ENCODE measurements at places on chromosomes 16 and 17.

GRCh38 chr17:65987988-65988387, 203.9 kb downstream of the CEP112 start:
- H3K4me3 ChIP-seq = no peak overlapping the region
- H3K27me3 ChIP-seq = peaks cover 3% of the 10 kb centered on the region
- no peaks in the 10 kb centered on the region for H3K4me1 ChIP-seq
- DNase-seq = no peak
- H3K27ac ChIP-seq = no peak overlapping the region
- peaks cover 2% of the 10 kb centered on the region for H3K36me3 ChIP-seq

DNA sequence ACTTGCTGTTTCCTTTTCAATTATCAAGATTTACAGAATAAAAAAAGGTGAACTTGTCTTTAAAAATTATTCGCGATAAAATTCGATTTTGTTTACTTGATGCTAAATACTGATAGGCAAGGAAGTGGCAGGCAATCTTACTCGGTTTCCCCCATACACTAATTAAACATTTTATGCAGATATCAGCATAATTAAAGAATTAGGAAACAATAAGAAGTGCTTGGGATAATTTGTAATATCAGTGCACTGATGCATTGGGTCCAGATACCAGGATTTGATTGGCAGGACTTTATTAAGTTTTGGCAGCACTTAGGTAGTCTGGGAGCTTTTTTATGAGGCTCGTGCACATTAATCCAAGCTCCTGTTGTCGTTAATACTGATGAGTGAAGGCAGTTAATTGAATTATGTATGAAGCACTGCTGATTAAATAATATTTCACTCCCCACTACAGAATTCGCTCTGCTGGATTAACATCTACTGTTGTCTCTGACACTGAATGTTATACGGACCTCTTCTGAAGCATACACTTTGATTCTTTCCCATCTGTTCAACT, 165.6 kb downstream of the CA10 start:
- no peaks in the 10 kb centered on the region for H3K27me3 ChIP-seq
- H3K36me3 ChIP-seq = no peaks in the 10 kb centered on the region
- DNase-seq = no peak
- H3K4me1 ChIP-seq = no peaks in the 10 kb centered on the region
- no peak overlapping the region for H3K4me3 ChIP-seq

DNA sequence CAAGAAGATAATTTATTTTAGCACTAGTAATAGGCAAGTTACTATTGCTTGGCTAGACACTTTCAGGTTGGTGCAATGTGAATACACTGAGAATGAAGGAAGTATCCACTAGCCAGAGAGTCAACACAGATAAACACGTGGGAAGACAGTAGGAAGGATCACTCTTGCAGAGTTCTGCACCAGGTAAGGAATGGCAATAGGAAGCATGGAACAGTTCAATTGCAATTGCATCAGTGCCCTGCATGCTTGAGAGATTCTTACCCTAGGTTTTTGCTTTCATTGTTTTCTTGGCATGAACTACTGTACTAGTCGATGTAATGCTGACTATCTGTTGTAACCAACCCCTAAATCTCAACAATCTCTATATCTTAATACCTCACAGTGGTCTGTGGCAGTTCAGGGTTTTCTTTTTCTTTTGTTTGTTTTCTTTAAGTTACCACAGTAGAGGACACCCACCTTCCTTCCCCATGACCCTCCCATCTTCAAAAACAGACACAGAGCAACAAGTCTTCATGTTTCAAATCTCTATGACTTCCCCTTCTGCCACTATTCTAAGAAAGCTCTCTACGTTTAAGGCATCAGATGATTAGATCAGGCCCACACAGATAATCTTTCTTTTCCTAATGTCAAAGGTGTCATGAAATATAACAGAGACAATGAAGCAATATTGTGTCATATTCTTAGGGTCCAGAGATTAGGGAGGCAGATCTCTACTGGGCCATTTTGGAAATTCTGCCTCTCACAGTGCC, 18.1 kb upstream of the ABCA8 start:
- H3K36me3 ChIP-seq = no peaks in the 10 kb centered on the region
- H3K27ac ChIP-seq = no peak overlapping the region
- H3K4me3 ChIP-seq = no peak overlapping the region
- DNase-seq = no peak

DNA sequence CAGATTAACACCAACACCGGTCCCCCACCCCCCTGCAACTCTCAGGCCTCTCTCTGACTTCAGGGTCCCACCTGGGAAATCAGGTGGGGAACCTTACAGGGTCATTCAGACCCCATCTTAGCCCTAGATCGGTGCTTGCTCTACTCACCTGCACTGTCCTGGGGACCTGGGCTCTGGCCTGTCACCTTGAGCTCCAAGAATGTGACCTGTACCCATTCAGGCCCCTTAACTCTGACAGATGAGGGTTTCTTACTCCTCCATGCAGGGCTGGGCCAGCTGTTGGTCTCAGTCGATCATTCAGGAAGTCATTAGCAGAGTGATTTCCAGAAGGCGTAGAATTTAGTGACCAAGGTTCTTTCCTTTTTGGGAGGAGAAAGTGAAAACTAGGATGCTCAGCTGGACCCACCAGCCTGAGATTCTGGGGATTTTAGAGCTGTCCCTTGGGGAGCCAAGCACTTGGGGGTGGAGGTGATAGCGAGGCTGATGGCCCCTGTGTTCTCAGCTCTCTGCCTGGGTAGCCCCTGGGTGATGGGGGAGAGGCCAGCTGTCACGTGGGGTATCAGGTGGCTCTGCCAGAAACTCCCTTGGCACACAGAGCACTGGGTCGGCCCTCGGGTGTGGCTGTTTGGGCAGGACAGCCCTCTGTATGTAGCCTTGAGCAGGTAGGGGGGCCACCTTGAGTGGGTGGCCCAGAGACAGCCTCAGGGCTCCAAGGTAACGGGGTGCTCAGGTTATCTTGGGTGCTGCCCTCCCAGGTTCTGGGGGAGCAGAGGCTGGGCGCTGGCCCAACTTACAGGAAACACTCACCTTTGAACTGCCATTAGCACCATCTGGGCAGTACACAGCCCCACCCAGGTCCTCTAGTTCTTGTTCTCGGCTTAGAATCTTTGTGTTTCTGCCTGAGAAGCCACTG, 724 bp downstream of the MVP start:
- H3K4me3 ChIP-seq = peak overlapping the region; percentile 98
- DNase-seq = peak; percentile 41
- H3K27me3 ChIP-seq = no peaks in the 10 kb centered on the region
- H3K27ac ChIP-seq = peak overlapping the region; percentile 88
- H3K36me3 ChIP-seq = peaks cover 49% of the 10 kb centered on the region

- no peak for DNase-seq
- H3K4me3 ChIP-seq = no peak overlapping the region
- H3K36me3 ChIP-seq = peaks cover 21% of the 10 kb centered on the region
- H3K27ac ChIP-seq = no peak overlapping the region
- no peaks in the 10 kb centered on the region for H3K27me3 ChIP-seq
Observed at GRCh38 chr17:80719449-80719848, 174.8 kb downstream of the RPTOR start.

DNA sequence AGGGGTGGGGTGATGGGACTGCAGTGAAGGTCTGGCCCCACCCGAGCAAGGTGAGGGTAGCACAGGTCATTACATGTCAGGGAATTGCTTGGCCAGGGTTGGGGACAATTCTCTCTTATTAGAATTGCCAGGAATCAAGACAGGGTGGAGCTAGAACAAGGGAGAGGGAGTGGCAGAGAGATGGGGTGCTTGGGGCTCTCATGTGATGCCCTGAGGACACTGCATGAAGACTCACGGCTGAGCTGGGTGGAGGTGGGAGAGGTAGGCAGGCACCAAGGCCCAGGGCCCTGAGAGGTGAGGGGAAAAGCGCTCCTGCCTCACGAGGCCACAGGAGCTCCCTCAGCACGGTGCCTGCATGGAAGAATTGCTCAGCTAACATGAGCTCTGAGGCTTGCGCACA, 3.6 kb downstream of the DPEP1 start:
- H3K4me3 ChIP-seq = no peak overlapping the region
- peaks cover 3% of the 10 kb centered on the region for H3K36me3 ChIP-seq
- peak overlapping the region; percentile 84 for H3K27ac ChIP-seq
- no peak for DNase-seq

GRCh38 chr16:74030000-74030706, 266.5 kb upstream of the PSMD7 start:
- no peak overlapping the region for H3K4me3 ChIP-seq
- no peak for DNase-seq
- no peak overlapping the region for H3K27ac ChIP-seq
- H3K36me3 ChIP-seq = no peaks in the 10 kb centered on the region
- H3K27me3 ChIP-seq = peaks cover 4% of the 10 kb centered on the region

DNA sequence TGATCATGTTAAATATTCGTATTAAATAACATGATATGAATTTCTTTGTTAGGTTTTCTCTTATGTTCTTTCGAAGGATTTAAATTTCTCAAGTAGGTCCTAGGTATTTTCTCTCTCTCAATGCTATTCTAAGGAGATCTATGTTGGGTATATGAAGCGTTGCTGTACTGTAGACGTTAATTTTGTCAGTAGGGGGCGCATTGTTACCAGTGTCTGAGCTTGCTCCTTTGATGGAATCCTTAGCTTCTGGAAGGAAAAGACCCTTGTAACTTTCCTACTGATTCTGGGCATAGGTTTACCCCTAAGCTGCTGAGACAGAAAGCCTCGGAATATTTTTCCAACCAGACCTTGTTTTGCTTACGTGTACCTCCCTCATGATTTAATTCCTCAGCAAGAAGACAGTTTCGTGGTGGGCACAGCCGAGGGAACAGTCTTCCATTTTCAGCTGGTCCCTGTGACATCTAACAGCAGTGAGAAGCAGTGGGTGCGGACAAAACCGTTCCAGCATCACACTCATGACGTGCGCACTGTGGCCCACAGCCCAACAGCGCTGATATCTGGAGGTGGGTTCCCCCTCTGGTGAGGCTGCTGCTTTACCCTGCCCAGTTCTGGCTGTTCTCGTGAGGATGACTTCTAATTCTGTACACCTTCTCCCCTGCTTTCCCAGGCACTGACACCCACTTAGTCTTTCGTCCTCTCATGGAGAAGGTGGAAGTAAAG, 17.9 kb downstream of the UTP4 start:
- DNase-seq = peak; percentile 38
- no peak overlapping the region for H3K27ac ChIP-seq
- no peak overlapping the region for H3K4me3 ChIP-seq
- H3K27me3 ChIP-seq = no peaks in the 10 kb centered on the region
- no peaks in the 10 kb centered on the region for H3K4me1 ChIP-seq

DNA sequence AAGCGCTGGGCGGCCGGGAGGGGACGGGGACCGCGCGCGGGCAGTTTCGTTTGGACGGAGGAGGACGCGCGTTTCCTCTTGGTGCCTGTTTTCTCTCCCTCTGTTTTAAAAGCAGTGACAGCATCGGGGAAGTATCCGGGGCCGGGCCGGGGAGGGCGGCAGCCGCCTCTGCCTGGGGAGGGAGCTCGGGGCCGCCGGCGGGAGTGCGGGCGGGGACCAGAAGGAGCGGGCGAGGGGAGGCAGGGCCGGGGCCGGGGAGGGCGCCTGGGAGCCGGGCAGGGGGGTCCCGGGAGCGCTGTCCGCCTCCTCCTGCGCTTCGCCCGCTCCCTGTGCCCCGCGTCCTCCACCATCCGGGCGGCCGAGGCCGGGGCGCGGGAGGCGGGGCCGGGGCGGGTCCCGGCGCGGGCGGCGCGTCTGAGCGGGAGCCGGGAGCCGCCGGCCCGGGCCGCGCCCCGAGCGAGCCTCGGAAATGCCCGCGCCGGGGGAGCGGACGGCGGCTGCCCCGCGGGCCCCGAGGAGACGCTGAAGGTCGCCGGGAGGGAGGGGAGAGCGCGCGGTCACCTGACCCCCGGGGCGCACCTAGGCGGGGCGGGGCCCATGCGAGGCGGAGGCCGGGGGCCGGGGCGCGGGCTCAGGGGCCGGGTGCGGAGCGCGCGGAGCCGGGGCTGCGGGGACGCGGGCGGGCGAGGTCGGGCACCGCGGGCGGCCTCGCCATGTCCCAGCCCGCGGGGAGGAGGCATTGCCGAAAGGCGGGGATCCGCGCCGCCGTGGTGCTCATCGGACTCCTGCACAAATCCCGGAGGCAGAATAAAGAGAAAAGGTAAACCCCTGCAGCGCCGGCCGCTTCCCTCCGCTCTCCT, 57.3 kb downstream of the RAP1GAP2 start:
- peaks cover 7% of the 10 kb centered on the region for H3K36me3 ChIP-seq
- peak overlapping the region; percentile 76 for H3K4me3 ChIP-seq
- H3K4me1 ChIP-seq = peaks cover 23% of the 10 kb centered on the region
- peak; percentile 24 for DNase-seq

DNA sequence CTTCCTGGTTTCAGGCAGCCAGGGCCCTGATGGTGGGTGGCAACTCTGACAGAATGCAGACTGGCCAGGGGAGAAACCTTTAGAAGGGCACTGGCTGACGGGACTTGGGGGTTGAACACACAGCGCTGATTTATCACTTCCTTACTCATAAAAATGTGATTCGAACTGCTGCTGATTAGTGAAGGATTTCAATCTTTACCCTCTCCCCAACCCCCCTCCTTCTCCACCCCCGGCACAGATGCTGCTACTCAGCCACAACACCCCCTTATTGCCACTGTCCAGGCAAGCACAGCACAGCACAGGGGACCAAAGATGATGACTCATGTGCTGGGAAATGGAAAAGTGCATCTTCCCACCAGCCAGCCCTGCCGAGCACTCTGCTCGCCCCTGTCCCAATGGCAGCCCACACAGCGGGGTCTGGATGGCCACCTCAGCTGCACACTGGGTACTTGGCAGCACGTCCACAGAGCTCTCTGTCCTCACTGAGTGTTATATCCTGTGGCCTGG, 70.1 kb downstream of the SMG6 start:
- H3K27me3 ChIP-seq = no peaks in the 10 kb centered on the region
- H3K27ac ChIP-seq = peak overlapping the region; percentile 31
- peaks cover 50% of the 10 kb centered on the region for H3K4me1 ChIP-seq

DNA sequence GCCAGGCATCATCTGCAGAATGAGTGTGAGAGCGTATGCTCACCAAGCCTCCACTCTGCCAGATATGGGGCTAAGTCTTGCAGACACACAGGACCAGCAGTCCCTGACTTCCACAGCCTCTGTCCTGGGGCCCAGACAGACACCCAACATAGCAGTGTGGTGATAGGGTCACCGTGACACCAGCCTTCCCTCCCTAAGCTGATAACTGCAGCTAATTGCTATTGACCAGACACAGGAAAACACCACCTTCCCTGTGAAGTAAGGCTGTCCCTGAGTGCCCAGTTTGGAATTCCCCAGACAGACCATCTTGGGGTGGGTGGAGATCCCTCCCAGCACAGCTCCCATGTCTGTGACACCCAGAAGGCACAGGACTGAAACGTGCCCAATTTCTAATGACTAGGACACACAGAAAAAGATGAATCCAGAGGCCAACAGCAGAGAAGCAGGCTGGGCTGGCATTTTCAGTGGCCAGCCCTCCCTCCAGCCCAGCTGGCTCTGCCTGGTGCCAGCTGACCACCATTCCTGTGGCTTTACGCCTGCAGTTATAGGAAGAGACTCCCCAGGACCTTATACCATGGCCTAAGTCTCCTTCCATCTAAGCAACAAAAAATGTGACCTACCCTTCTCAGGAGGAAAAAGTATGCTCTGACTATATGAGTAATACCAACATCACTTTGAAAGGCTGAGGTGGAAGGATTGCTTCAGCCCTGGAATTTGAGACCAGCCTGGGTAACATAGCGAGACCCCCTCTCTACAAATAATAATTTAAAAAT, 30.3 kb downstream of the ATPAF2 start:
- no peak for DNase-seq
- no peaks in the 10 kb centered on the region for H3K27me3 ChIP-seq
- peaks cover 5% of the 10 kb centered on the region for H3K36me3 ChIP-seq
- no peak overlapping the region for H3K4me3 ChIP-seq
- no peaks in the 10 kb centered on the region for H3K4me1 ChIP-seq
- H3K27ac ChIP-seq = no peak overlapping the region

All from T-helper 2 cell treated with Interferon-gamma antibody and Interleukin-4, amounts not matched to agents 5 μg/mL and 100 μg/mL, for 36 hours (primary cell).